Right atrium auricular region (tissue), 2 donors: ENCODE measurements at places on chromosomes 3 and 15.

GRCh38 chr3:66237552-66237951, 16.8 kb downstream of the SLC25A26 start:
- DNase-seq = no peak

DNA sequence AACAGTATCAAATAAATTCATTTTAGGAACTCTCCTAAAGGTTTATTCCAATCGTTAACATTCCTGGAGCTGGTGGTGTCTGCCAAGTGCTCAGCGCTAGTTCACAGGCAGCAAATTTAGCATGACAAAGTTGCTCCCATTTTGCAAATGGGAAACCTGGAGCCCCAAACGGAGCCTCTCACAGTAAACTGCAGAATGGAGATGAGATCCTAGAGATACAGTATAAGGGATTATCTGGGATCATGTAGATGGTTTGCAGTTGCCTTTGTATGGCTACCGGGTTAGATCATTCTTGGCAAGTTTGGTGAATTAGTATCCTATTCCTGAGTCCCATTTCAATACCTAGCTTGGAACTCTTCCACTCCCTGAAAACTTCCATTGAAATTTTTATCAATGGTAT, 173.7 kb downstream of the CDIN1 start:
- no peak for DNase-seq

GRCh38 chr3:161148832-161149475, 43.8 kb upstream of the B3GALNT1 start:
- no peak for DNase-seq

- no peak for DNase-seq
These were observed 2.8 kb downstream of the SQOR start for GRCh38 chr15:45637552-45638033.

DNA sequence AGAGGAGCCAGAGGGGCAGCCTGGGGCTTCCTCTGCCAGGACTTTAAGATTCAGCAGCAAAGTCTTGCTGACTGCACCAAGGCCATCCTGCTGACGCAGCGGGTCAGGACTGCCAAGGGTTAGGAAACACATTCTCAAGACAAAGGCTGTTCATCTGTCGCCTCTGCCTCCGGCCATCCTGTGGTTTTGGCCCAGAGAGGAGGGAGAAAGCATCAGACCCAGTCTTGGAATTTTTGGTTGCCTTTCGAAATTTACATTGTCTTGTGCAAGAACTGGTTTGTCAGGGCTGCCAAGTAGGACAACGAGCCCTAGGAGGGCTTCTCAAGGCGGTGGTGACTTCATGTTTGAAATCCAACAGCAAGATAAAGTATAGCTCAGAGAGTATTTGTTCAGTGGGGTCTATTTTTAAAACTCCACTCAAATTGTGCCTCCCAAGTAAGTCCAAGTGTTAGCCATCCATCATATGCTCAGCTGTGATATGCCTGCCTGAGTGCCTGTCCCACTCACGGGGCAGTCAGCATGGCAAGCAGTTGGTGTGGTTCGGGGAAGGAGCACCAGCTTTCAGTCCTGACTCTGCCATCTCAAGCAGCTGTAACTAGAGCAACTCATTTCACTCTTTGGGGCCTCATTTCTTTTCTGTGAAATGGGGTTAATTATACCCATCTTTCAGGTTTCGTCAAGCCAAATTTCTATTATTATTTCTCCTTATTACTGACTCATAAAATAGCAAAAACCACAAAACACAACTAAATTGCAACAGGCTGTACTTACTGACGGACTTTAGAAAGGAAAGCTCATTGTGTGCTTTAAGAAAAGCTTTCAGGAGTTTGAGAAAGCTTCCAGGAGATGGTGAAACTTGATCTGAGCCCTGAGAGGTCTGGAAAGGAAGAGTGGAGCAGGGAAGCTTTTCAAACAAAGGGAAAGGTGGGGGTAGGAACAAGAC, 42.4 kb upstream of the RHO start:
- DNase-seq = peak; percentile 97

GRCh38 chr3:105915524-105915923, 46.7 kb upstream of the CBLB start:
- DNase-seq = no peak

DNA sequence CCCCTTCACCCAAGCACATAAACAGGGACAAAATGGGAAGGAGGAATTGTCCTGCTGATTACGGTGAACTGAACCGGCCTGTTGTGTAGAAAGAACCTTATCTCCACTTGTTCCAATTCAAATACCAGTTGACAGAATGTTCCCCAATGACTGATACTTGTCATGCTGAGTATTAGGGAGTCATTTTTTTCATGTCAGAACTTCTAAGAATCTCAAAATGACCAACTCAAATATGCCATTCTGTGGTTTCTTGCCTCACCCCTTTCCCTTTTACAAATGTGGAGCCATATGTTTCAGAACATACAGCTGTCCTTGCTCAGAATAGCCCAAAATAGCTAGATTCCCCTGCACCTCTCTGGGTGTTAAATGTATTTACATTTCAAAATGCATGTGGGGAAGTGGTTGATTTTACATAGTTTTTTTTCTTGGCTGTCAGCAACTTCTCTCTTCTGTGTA, 405.9 kb upstream of the TBL1XR1 start:
- no peak for DNase-seq

- no peak for DNase-seq
These were observed 29.3 kb upstream of the XYLB start for GRCh38 chr3:38317192-38317759.

- DNase-seq = no peak
These were observed 2.8 kb downstream of the NUP210 start for GRCh38 chr3:13417166-13417947.

GRCh38 chr3:3084890-3085289, 25.3 kb downstream of the IL5RA start:
- DNase-seq = no peak

DNA sequence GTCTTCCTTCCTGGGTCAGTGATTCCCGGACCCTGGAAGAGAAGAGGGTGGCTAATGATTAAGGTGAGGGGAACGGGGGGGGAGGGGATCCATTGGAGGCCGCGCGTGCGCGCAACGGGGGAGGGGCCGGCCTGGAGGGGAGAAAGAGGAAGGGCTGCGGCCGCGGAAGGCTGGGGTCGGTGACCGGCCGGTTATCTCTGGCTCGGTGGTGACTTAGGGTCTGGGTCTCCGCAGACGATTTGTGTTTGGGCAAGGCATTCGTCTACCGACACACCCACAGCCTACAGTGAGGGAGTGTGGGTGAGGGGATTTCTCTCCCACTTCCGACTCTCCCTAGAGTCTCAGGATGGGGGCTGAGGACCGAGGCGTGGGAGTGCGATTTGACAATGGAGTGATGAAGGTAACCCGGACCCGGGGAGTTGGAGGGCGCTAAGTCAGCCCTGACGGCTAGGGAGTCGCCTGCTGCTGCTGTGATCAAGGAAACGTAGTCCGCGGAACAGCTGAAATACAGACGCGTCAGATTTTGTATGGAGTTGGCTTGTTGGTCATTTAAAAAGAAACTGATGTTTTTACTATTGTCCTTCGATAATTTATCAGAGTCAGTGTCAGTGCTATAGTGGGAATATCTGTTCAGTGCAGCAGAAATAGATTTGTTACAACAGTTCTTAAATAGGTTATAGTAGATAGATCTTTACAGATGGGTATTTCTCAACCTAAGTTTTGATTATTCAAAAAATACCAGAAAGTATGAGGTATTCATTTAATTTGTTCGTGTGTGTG, 733 bp downstream of the RNF111 start:
- DNase-seq = peak; percentile 61

DNA sequence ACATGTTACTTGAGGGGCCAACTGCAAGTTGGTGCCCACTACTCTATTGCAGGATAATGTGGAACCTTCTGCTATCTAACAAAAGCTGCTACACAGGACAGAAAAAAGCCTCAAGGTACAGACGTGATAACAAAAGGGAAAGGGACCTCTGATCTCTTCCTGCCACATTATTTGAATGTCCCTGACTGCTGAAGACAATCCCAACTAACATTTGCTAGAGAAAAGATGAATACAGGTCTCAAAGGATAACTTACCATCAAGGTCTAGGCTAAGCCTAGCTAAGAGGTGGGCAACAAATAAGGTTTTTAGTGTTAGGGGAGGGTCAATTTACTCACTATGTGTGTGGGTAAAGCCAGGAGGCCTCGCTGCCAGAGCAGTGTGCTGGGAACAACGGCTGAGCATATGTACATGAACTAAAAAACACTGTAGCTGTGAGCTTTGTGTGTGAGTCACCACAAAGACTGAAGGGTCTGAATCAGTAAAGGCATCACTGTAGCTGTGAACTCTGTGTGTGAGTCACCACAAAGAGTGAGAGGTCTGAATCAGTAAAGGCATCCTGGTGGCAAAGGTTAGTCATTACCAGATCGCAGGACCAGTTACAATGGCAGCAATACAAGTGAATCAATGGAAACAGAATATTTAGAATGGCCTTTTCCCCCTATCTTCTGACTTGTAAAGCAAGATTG, 111.7 kb downstream of the LMLN start:
- DNase-seq = no peak

DNA sequence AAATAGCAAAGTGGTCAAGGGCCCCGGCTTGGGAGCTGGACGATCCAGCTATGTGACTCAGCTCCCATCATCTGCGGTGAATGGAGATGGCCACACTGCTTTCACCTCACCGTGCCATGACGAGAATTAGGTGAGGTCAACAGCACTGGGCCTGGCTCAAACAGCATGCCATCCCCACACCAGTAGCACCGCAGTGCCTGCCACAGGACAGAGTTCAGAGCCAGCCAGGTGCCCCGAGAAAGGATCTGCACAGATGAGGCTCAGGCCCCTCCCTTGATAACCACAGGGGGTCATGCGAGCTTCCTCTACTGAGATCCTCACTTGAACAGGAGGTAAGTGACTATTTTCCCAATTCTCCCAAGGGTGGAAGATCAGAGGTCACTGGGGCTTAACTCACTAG, 29.4 kb downstream of the ZXDC start:
- peak; percentile 43 for DNase-seq

DNA sequence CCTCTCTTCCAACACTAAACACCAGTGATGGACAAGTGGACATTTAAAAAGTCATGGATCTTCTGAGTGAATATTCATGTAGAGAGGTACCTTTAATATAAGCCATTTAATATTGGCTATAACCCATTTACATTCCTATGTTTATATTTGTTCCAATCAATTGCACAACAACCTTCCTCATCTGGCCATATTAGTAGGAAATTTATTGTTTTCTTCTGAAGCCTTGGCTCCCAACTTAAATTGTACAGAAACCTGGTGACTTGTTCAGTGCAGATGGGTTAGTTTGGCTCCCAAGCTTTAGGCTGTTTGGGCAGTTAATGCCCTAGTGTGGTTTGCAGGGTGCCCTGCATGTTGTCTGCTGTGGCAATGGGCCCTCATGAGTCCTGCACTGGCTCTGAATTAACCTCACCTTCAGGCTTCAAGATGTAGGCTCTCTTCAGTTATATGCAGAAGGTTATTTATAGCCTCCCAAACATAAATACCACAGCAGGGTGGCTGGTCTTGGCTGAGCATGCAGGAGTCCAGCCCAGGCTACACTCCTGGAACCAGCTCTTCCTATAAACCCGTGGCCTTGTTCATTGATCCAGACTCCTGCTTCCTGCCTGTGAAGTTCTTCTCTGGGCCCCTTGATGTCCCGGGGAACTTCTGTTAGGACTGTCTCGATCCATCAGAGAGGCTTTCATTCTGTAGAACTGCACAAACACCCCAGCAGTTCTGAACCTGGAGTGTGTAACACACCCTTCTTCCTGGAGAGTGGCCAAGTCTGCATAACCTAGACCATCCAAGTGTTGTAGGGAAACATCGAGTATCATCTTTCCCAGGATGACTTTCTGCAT, 57.0 kb downstream of the DUT start:
- no peak for DNase-seq

- no peak for DNase-seq
These were observed 319.2 kb upstream of the TRIM42 start for GRCh38 chr3:140358686-140359085.

GRCh38 chr3:23232016-23232415, 28.9 kb downstream of the UBE2E2 start:
- no peak for DNase-seq

- no peak for DNase-seq
These were observed 30.7 kb upstream of the CHD2 start for GRCh38 chr15:92869263-92869940.

- DNase-seq = no peak
These were observed 259.9 kb downstream of the IL20RB start for GRCh38 chr3:137217733-137218132.

GRCh38 chr3:157175691-157176507, 16.0 kb upstream of the CCNL1 start:
- DNase-seq = no peak

DNA sequence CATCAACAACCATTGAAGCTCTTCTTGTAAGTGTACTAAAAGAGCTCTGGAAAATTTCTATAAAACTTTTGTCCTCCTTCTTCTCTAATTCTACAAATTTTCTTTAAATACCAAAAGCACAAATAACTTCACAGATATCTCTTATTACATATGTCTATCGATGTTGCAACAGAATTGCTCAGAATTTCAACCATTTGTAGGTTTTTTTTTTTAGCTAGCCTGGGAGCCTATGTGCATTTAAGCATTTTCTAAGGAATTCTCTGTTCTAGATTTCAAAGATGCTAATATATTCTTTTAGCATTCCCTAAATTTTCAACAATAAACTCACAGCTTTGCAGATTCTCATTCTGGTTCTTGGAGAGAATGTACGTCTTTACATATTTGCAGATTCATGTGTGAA, 774.3 kb upstream of the NR2F2 start:
- no peak for DNase-seq

DNA sequence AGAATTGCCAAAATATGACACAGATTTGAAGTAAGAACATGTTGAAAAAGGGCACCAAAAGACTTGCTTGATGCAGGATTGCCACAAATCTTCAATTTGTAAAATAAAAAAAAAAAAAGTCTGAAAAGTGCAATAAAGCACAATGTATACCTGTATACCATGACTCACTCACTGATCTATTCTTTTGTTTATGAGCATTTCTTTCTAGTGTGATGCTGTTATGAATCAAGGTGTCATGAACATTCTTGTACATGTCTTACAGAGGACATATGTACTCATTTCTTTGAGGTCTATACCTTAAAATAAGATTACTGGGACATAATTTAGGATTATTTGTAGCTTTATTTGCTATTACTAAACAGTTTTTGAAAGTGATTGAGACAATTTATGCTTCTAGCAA, 464.9 kb upstream of the RBMS3 start:
- DNase-seq = no peak

DNA sequence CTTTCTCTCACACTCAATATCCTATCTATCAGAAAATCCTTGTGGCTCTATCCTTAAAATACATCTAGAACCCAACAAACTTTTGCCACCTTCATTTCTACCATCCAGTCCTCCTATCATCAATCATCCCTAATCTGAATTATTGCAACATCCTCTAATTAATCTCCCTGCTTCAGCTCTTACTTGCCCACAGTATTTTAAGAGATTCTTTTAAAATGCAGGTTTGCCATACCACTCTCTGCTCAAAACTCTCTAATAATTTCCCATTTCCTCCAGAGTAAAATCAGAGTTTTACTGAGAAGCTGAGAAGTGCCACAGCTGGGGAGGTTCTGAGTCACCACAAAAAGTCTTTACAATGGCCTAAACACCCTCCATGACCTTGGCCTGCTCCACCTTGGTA, 234.3 kb upstream of the ZPLD1 start:
- DNase-seq = no peak

- peak; percentile 72 for DNase-seq
These were observed 138.1 kb downstream of the TMCO5A start for GRCh38 chr15:38072348-38073177.
